ENCODE measurements at places on chromosomes 7 and 10.

DNA sequence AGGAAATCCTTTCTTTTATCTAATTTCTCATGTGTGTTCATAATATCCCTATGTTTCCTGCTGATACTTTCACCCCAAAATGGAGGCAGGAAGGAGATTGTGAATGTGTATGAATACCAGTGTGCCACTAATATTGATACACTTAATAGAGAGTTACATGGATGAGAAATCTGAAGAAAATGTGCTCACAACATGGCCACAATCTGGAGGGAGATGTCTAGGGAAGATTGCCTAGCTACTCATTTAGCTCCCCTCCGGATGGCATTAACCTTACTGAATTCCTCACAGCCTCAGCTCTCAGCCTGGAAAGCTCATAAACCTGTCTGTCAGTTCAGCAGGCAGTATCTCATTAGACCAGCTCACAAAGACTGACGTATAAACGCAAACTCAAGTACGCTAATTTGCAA is 23.4 kb upstream of the DMTF1 start:
- no peak for DNase-seq

GRCh38 chr7:35430547-35431153 is 176.8 kb upstream of the TBX20 start:
- no peak for DNase-seq

- DNase-seq = no peak
These were observed 83.8 kb upstream of the AKR1E2 start for GRCh38 chr10:4742217-4742616.

DNA sequence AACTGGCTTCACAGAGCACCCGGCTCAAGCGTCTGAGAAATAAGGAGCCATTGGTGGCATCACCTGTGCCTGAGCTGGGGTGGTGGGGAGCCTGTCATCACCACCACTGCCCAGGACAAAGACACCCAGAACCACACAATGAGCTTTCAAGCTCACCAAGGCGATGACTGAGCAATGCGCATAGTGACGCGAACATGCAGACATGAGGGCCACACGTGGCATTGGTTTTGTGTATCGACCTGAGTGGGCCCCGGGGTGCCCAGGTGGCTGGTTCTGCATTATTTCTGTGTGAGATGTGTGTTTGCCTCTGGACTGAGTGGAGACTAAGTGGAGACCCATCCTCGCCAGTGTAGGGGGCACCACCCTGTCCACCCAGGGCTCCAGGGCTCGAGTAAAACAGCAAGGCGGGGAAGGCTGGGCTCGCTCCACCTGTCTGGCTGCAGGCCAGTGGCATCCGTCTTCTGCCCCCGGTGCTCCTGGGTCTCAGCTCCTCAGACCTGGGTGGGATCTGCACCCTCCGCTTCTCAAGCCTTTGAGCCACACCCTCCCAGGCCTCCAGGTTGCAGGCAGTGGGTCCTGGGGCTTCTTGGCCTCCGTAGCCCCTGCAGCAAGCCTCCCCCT is 92.6 kb downstream of the DIP2C start:
- DNase-seq = no peak

DNA sequence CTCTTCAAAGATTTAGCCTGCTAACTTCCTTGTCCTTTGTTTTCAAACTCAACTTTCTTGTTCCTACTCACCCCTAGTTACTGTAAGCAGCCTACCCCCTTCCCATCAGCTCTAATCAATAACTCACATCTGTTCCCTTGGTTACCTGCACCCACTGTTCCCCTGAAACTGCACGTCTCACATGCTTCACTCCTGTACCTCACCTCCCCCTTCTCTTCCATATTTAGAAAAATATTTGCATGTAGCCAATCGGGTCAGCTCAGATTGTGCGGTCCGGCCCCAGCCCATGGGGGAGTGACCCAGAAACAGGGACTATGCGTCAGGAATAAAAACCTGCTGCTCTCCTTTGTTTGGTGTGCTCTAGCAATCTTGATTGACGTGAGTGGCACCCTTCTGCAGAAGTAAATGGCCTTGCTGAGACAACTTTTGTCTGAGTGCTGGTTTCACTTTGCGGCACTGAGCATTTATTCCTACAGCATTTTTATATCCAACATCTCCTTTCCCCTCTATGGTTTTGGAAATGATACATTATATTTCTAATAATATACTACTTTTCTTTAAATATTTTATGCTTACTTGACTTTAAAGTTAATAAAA is 21.1 kb upstream of the FAM221A start:
- DNase-seq = no peak

GRCh38 chr7:155310425-155311114 is 12.9 kb downstream of the INSIG1 start:
- no peak for DNase-seq

- peak; percentile 28 for DNase-seq
These were observed 839 bp downstream of the IKZF5 start for GRCh38 chr10:123007558-123008354.

- DNase-seq = no peak
These were observed 9.5 kb upstream of the ING3 start for GRCh38 chr7:120941064-120941463.

GRCh38 chr7:16559497-16560179 is 33.0 kb downstream of the LRRC72 start:
- no peak for DNase-seq

GRCh38 chr10:58384544-58384998 is 639 bp upstream of the TFAM start:
- DNase-seq = peak; percentile 52

GRCh38 chr7:21299766-21300165 is 128.1 kb upstream of the SP4 start:
- DNase-seq = no peak

DNA sequence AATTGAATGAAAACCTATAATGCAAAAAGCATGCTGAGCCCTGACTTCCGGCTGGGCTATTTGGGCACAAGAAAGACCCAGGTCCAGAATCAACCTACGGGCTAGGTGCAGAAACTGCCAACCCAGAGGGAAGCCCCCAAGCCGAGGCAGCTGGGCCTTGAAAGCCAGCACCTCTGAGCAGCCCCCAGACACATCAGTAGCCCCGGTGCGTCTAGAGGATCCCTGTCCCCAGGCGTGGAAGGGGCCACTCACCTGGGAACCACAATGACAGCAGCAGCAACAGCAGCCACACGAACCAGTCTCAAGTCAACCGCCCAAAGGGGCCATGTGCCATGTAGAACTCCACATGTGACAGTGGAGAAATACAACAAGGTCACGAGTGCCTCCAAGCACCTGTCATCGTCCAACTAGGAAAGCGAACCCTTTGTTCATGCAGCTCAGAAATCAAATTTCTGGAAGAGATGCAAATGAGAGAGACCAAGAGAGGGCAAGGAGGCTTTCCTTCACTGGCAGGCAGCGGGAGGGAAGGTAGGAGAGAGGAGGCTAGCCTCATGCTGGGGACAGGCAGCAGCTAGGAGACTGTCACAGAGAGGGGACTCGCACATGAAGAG is 57.5 kb upstream of the CHST15 start:
- DNase-seq = no peak
